ENCODE measurements at places on chromosomes 4 and X.

- DNase-seq = no peak
Measured at GRCh38 chr4:90227177-90227576, 100.0 kb downstream of the CCSER1 start.

- no peak for DNase-seq
Measured at GRCh38 chr4:23958749-23959148, 68.9 kb upstream of the PPARGC1A start.

GRCh38 chrX:9788911-9789310 is 2.7 kb downstream of the SHROOM2 start:
- no peak for DNase-seq

- no peak for DNase-seq
Measured at GRCh38 chrX:100931925-100932285, 3.2 kb upstream of the XKRX start.

DNA sequence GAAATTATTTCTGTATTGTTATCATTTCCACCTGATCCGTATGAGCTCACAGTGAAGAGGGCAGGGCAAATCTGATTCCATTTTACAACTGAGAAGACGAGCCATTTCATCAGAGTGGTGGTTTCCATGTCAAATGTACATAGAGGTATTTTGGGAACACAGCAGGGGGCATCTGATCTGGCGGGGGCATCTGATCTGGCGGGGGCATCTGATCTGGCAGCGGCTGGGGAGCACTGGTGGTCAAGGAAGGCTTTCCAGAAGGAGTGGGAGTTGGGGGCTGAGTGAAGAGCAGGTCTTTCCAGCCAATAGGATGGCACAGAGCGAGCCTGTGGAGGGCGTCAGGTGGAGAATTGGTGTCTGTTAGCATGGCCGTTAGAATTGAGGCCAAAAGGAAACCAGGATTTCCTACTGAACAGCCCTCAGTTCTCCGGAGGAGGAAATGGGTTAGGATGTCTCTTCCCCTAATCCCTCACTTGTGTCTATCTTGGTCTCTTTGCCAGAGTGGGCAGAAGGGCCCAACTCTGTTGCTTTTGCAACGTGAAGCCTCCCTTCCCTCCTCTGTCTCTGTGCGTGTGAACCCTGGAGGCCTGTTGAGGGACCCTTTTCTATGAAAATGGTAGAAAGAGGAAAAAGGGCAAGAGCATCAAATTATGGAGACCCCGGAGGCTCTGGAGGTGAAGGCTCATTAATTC is 41.3 kb downstream of the RHOH start:
- no peak for DNase-seq

- no peak for DNase-seq
Measured at GRCh38 chrX:63471004-63471403, 119.9 kb upstream of the SPIN4 start.

DNA sequence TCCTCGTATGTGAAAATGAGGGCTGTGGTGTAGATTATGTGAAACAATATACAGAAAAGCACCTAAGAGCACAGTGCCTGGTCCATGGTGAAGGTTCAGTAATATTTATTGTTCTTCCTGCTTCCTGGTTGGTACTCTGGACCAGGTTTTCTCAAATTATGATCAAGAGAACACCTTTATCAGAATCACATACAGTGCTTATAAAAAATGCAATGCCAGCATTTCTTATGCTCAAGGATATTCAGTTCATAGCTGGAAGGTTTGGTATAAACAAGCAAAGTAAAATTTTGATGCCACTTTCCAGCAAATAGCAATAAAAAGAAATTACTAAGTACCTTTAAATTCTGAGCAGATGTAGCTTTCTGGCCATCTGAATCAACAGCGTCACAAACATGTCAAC is 1412.4 kb downstream of the RPA4 start:
- DNase-seq = no peak

DNA sequence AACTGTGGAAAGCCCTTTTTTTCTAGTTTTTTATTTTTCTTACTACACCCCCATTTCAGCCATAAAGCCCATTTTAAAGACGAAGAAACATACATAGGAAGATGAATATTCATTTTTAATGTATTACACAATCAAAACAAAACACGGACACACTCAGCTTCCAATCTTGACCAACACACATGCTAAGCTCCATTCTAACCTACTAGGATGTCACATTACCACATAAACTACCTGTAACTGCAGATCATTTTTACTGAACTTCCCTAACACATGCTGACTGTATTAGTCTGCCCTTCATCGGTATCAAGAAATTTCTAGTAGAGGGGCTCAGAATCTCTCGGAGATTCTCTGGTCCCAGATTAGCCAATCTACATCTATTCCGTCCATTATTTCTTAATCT is 1.8 kb downstream of the CCNI start:
- DNase-seq = peak; percentile 18

DNA sequence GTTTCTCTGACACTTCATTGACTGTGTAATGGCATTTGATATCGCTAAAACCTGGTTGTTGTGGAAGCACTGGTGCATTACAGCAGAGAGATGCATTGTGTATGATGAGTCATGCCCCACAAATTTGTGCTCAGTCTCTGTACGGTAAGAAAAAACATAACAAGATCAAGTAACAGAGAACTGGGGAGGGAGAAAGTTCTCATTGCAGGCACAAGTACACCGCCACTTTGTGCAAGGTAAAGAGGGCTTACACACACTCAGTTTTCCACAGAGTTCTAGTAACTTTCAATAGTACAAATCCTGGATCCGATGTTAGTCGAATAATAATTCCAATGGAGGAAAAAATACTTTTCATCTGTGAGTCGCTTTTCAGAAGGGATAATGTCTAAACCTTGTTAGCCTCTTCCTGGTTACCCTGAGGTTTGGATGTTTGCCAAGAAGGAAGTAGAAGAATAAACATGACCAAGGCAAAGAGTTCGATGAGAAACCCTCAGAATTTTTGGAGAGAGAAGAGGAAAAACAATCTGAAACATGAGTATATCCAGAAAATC is 512.5 kb upstream of the SLIT2 start:
- DNase-seq = peak; percentile 90

DNA sequence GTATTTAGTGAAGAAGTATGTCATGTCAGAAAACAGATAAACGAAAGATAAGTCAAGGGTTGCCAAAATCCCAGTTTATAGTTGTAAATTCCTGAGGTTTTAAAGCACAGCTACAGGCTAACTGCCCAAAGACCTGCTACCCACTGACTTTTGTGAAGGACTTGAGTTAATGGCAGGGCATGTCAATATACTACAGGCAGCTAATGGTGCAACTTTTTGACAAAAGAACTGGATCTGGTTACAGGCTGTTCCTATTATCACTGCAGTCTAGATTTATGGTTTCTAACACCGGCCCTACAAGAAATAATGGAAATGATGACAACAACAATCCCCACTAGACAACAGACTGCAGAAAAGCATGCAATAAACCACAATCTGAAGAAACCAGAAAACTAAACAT is 6.4 kb downstream of the SCML2 start:
- peak; percentile 4 for DNase-seq

DNA sequence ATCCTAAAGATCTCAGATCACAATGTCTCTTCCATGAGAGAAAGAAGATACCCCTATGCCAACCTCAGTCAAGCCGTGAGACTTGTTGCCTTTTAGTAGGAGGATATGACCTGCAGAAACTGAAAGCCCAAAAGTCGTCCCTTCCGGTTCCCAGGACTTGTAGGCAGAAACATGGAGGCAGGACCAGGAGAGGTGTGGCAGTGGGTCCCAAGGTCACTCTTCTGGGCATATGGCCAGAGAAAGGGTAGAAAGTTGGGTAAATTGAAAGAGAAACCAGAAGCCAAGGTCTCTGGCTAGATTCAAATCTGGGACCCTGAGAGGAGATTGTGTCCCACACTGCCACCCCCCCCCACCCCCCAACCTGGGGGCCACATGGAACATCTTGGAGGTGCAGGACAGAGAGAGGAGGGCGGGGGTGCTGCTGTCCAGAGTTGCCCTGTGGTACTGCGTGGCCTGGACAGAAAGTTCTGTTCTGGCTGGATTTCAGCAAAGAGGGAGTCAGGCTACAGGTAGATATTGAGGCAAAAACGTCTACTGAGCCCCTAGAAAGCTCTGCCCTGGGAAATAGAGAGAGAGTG is 55.4 kb downstream of the DDX3X start:
- no peak for DNase-seq

- no peak for DNase-seq
Measured at GRCh38 chr4:114037988-114038387, 58.5 kb upstream of the ARSJ start.

- peak; percentile 74 for DNase-seq
Measured at GRCh38 chr4:78768452-78769180, 7.5 kb upstream of the BMP2K start.

GRCh38 chr4:17557880-17558279 is 19.1 kb upstream of the LAP3 start:
- DNase-seq = no peak

Measured in ELR (cell line).